Smooth muscle cell of the brain vasculature (primary cell): ENCODE measurements at places on chromosomes 5 and 9.

GRCh38 chr5:95861221-95861863 lies 38.8 kb upstream of the GLRX start:
- DNase-seq = peak; percentile 82

DNA sequence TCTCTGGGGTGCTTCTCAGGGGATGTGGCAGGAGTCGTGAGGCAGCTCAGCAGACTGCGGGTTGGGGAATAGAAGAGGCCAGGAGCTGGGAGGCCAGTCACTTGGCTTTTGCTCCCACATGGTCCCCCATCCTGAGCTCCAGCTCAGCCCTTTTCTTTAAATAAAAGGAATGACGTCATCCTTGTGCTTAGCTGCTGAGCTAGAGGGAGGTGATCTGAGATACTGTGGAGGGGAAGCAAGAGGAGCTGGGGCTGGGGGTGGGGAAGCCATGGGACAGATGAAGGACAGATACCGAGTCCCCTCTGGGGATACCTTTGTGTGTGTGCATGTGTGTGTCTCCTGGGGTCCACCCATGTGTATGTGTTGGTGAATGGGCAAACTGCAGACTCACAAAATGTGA lies 89.0 kb upstream of the ARAP3 start:
- DNase-seq = no peak

DNA sequence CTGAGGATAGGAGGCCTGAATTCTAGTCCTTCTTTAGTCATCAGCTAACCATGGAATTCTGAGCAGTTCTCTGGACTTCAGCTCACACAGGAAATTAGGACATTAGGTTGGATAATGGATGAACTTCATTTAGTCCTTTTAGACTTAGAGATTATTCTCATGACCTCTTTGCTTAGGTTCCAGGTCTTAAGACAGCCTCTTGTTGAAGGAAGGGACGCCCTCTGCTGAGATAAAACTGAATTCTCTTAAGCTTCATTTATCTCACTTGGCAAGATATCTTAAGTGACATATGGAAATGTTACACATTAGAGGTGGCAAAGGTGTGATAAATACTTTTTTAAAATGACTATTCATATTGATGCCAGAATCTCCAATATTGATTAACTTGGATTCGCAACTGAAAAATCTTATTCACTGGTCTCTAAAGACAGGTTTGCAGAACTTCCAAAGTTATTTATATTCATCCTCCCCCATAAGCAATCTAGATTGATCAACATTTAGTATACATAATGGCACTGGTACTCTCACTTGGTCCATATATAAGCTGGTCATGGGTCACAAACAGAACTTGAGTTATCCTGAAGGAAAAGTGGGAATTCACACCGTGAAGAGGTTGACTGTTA lies 16.9 kb upstream of the ZNF366 start:
- peak; percentile 82 for DNase-seq

DNA sequence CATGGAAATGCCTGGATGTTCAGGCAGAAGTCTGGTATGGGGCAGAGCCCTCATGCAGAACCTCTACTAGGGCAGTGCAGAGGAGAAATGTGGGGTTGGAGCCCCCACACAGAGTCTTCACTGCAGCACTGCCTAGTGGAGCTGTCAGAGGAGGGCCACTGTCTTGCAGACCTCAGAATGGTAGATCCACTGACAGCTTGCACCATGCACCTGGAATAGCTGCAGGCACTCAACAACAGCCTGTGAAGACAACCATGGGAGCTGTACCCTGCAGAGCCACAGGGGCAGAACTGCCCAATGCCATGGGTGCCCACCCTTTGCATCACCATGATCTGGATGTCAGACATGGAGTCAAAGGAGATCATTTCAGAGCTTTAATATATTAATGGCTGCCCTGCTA lies 36.9 kb downstream of the TRIP13 start:
- no peak for DNase-seq

DNA sequence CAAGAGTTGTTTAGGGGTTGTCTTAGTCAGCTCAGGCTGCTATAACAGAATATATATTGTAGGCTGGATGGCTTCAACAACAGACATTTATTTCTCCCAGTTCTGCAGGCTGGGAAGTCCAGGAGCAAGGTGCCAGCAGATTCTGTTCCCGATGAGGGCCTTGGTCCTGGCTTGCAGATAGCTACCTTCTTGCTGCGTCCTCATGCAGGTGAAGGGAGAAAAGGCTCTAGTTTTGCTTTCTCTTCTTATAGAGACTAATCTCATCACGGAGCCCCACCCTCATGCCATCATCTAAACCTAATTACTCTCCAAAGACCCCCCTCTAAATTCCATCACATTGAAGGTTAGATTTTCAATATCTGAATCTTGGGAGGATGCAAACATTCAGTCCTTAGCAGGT lies 246.0 kb upstream of the ANKRD55 start:
- no peak for DNase-seq

GRCh38 chr9:107422189-107423185 lies 67.1 kb downstream of the KLF4 start:
- DNase-seq = peak; percentile 33

- no peak for DNase-seq
Observed at GRCh38 chr9:93830012-93830596, 125.1 kb downstream of the BARX1 start.

DNA sequence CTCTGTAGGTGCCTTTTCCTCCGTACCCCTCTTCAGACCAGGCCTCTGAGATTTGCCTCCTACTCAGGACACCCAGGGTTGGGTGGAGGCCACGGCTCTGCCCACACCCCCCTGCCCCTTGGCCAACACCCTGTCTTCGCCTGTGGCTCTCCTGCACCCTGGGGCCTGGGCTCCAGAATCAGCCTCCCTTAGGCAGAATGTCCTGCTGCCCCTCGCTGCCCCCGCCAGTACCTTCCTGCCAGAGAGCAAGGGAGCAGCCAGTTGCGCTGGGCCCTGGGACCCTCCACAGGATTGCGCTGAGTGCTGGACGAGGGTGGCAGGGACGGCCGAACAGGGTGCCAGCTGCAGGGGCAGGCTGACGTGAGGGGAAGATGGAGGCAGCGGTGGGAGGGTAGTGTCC lies 53.5 kb downstream of the COL5A1 start:
- DNase-seq = no peak

GRCh38 chr5:87151547-87151946 lies 116.1 kb upstream of the RASA1 start:
- no peak for DNase-seq

- no peak for DNase-seq
Observed at GRCh38 chr5:55888205-55888604, 37.0 kb downstream of the IL31RA start.

- no peak for DNase-seq
Observed at GRCh38 chr5:111404270-111404769, 108.0 kb downstream of the STARD4 start.

GRCh38 chr5:144015961-144016360 lies 154.5 kb downstream of the YIPF5 start:
- no peak for DNase-seq

DNA sequence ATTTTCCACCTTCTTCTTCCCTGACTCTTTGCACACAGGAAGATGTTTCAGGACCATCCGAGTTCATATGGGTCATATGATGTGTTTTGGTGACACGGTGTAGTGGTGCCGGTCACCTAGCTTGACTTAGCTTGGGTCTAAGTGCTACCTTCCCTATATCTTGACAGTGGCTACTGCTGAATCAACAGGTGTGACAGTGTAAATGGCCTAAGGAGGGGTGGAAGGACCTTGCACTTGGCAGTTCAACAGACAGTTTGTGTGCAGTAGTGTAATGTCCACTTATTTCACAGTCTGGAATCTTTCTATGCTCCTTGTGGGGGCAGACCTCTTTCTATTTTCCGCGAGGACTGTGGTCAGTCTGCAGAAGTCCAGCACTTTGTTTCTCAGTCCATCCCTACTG lies 43.8 kb downstream of the CARTPT start:
- DNase-seq = no peak

DNA sequence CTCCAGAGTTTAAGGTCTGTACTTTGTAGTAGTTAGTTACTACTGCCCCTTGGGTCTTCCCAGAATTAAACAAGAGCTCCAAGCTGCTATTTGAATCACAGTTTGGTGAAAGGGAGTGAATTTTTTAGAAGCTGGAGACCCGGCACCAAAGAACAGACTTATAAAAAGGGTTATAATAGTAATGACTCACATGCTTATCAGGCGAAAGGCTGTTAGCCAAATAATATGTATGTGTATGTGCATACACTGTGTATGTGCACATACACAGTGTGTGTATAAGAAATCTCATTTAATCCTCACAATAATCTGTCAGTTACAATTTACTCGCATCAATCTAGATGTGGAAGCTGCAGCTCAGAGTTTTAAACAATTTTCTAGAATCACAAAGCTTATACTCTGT lies 59.5 kb upstream of the ITGA1 start:
- DNase-seq = no peak

DNA sequence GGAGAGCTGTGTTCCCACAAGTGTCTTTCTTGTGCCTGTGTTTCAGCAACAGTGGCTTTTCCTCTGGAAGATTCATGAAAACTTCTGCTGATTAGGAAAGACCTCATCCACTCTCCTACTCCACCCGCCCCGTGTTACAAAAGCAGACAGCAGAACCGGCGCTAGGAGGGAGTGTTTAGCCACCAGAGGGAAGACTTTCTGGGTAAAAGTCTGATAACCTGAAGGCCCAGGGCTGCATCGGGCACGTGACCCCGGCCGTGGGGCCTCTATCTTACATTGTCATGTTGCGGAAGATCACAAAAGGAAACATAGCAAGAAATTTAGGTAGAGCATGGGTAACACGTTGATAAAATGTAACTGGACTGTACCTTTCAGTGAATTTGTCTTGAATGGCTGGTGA lies 32.0 kb upstream of the DMRT2 start:
- DNase-seq = no peak

DNA sequence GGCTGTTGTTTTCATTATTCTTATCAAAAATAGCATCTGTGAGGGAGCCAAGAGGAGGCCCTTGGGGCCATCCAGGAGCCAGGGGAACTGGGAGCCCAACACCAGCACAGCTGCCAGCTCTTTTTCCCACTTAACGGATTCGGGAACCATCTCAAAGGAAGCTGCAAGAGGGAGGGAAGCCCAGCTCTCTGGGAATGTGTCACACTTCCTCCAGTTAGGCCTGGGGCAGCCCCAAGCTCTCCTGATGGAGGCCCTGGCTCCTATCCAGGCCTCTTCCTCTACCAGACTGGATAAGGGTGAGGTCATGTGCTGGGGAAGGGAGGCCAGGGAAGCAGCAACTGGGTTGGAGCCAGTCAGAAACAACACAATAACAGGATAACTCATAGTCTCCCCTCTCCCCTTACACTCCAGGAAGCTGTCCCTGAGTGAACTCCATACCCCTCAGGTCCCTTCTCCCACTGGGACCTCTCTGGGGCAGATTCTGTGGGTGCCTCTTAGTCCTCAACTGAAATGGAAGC lies 12.7 kb downstream of the CSF2 start:
- DNase-seq = peak; percentile 74

DNA sequence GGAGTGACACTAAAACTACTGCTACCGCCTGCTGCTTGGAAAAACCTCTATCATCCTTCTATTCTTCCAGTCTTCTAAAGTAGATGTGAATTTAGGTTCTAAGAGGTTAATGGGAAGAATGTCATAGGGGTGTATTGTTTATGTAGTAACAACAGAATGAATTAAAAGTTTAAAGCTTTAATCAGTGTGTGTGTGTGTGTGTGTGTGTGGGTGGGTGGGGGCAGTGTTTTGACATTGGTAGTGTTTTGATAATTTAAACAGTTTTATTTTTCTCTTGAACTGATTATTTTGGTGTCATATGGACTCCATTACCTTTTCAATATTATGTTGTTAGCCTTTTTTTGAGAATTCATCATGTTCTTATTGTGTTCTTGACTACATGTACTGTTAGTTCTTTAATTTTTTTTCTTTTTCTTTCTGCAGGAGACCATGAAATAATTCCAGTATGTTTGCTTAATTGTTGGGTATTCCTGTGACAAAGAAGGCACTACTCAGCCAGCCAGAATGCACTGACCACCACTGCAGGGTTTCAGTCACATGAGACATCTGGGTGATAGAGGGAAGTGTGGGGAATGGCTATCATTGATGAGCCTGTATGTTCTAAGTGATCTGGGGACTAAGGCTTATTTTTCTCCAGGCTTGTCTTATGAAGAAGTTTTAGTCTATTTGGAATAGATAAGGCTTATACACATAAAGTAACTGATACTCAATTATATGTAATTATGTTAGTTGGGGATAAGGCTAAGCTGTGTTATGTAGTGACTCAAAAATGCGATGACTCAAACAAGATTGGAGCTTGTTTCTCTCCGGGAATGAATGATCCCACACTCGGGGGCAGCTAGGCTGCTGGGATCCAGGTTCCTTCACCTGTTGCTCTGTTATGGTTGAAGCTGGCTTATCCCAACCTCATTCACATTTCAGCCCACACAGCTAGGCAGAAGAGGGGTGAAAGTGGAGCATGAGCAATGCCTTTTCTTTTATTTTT lies 50.2 kb upstream of the ACTBL2 start:
- no peak for DNase-seq

DNA sequence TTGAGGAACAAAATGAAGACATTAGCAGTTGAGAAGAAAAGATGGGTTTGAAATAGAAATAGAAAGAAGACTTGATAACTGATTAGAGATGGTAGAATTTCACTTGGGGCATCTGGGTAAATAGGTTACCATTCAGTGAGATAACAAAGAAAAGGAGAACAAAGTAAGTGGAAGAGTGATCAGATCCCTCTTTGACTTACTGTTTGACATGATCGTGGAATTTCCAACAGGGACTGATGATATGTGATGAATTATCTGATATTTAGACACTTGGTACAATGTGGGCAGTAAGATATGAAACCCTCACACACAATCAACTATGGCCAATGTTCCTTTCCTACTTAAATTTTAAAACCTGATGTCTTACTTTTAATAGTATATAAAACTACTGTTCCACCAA lies 70.1 kb upstream of the STARD4 start:
- no peak for DNase-seq

DNA sequence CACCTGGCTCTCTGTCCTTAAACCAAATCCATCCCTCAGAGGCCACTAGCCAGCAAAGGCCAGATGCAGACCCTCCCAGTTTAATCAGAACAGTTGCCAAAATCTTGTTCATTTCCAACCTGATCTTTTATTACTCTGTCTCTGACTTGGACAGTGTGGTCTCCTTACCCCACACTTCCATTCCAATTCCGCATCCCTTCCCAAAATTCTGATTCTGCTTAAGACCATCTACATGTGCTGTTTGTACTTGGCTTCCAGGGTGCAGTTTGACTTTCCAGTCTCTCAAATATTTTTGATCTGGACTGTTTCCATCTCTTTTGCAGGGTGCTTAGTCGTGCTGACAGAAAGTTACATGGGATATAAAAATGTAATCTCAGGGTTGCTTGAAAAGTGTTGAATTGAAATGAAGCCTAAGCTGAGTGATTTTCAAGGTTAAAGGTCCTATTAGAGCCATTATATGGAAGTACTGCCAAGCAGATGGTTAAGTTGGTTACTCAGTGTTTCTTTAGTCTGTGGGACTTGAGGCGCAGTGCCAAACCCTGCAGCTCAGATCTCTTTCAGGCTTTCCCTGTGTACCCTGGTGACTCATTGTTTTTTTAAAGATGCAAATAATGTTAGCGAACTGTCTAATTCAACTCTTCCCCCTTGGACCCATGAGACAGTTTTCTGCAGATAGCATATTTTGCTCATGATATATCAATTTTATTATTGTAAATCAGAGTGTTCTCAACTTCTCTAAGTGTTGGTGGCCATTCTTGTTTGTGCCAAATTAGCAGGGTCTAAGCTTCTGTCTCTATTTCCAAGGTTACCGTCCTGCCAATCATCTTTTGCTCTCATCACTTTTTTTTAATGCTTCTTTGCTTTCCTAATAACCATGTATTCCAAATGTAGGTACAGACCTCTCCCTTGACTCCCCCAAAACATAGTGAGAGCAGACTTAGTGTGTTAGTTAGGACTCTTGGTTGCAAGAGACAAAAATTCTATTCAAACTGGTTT lies 18.2 kb upstream of the DCP2 start:
- peak; percentile 92 for DNase-seq

- DNase-seq = no peak
Observed at GRCh38 chr5:164233791-164234190, 728.4 kb downstream of the MAT2B start.
